Endodermal cell (in vitro differentiated cells): ENCODE measurements at places on chromosomes 11 and 22. TPM values are rescaled to one million over a fixed set of nuclear protein-coding genes. Genes with fewer than 3 reads are reported as not detected.

ATG2A gene
- 17.0 to 22.7 TPM (median 19.1 TPM) in 3 replicates for total RNA-seq

CENATAC gene
- 38.7 to 43.3 TPM (median 39.8 TPM) in 3 replicates for total RNA-seq

DNA sequence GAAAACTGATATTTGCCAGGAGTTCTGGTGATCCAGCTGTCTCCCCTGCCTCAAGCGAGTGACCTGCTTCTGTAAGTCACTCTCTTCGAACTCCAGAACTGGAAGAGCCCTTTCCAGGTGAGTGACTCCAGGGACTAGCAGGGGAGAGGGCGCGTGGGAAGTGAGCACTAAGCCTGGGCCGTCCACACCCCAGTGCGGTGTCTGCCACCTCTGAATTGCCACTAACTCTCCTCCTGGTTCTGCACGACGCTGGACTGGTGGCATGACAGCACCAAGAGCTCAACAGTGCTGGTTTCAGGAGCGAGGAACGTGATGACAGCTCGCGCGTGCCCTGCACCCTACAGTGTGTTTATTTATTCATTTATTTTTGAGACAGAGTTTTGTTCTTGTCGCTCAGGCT lies 22.9 kb downstream of the KIAA0930 start:
- no peak for DNase-seq

- no peak for DNase-seq
Observed at GRCh38 chr11:10247011-10247410, 47.0 kb downstream of the SBF2 start.
